Left renal pelvis (tissue), 4 donors: ENCODE measurements at places on chromosomes 3 and 15. TPM values are rescaled to one million over a fixed set of nuclear protein-coding genes. Genes with fewer than 3 reads are reported as not detected.

GUCA1C gene
- polyA plus RNA-seq, result not detected

DNAJB8 gene
- not detected for polyA plus RNA-seq

DNA sequence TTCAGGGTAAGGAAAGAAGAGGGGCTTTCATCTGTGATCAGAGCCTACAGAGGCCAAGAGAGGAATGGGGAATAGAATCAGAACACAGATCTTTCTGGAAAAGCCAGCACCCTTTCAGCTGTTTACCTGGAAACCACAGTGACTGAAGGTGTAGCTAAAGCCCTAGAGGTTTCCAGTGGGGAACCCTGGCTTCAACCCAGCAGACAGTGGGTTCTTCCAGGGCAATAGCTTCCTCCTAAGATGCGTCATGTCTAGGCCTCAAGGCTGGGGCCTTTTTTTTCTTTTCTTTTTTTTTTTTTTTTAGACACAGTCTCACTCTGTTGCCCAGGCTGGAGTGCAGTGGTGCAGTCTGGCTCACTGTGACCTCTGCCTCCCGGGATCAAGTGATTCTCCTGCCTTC is 3.1 kb upstream of the CPNE9 start:
- no peak for DNase-seq

DNA sequence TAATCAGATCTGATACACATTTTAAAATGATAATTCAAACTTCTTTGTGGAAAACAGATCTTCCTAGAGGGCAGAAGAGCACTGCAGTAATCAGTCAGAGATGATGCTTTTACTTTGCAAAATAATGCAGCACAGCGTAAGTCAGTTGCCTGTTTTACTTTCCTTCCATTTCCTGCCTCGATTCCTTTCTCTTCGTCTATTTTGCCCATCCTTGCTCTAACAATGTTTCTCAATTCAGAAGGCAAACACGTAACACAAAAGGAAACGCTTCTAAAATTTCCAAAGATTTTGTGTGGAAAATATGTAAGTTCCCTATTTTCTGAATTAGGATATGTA is 119.9 kb downstream of the P3H2 start:
- no peak for DNase-seq

- no peak for DNase-seq
These were observed 63.9 kb downstream of the TM4SF4 start for GRCh38 chr3:149538371-149538770.

ADAMTSL3 gene
- polyA plus RNA-seq, result 4.8 TPM

DNA sequence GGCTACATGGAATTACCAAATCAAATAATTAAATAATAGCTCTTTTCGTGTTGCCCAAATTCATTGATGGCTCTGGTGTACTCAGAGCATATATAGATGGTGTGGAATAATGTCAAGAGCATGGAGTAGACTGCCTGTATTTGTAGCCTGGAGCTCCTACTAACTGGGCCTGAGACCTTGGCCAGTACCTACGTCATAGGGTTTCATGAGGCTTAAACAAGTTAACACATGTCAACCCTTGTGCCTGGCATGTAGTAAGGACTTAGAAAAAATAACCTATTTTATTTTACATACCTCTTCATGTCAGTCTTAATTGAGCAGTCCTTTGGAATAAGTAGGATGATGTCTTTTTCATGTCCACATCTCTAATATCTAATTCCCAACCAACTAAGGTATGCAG is 223.7 kb upstream of the DPH6 start:
- DNase-seq, result no peak

DNA sequence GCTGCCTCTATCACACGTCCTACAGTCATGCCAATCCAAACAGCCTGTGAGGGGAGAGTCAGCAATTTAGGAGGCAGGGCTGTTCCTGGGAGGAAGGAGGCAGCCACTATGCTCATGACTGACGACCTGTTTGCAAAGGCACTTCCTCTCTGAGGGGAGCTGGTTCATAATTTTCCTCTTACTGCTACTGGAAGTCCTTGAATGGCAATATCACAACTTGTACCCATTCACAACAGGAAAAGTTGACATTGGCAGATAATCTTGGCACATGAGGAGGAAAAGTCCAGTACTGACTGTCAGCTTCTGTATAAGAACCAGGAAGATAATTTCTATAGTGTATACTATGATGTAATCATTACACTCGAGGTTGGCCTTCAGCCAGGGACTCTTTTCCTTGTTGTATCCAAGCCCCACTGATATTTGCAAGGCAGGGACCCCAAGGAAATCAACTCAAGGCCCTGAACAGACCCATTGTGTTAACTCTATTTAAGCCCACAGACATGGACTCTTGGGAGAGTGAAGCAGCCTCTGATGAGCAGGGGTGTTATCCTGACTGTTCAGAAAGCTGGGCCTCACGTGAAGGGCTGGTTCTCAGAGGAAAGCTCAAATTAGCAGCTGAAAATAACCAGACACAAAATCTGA is 267.3 kb upstream of the ADAMTS9 start:
- no peak for DNase-seq

NR2E3 gene
- polyA plus RNA-seq, result 0.40 TPM

C3orf49 gene
- 0.55 TPM for polyA plus RNA-seq

- DNase-seq, result peak; percentile 66
These were observed 15.6 kb downstream of the PIF1 start for GRCh38 chr15:64809649-64810496.
